ENCODE measurements at places on chromosomes 5 and 9.

GRCh38 chr9:3181049-3181953, 337.4 kb upstream of the PUM3 start:
- peak; percentile 78 for DNase-seq

DNA sequence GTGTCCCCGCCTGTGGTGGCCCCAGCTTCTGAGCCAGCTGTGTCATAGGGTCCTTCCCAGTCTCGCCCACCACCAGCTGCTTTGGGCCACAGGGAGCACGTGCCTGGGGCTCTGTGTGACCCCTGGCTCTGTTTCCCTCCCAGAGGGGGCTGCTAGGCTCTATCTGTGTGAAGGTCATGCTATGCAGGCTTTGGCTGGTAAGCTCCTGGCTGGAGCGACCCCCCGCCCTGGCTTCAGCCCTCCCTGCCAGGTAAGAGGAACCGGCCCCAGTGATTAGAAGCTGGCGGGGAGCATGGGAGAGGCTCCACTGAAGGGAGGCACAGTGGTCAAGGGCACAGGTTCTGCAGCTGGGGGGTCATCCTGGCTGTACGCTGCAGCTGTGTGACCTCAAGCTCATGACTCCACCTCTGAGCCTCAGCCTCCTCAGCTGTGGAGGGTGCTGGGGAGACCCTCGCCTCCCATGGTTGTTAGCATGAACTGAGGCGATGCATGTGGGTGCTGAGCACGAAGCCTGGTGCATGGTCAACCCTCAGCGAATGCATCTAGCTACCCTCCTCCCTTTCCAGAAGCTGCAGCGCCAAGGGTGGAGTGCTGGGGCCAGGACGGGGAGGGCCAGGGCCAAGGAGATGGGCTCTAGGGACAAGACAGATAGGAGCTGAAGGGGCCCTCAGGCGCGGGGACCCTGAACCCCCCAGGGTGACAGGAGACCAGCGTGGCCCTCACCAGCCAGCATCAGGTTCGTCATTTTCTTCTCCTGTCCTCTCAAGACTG, 163.8 kb upstream of the MVB12B start:
- no peak for DNase-seq

GRCh38 chr9:107213080-107213479, 70.0 kb upstream of the RAD23B start:
- no peak for DNase-seq

DNA sequence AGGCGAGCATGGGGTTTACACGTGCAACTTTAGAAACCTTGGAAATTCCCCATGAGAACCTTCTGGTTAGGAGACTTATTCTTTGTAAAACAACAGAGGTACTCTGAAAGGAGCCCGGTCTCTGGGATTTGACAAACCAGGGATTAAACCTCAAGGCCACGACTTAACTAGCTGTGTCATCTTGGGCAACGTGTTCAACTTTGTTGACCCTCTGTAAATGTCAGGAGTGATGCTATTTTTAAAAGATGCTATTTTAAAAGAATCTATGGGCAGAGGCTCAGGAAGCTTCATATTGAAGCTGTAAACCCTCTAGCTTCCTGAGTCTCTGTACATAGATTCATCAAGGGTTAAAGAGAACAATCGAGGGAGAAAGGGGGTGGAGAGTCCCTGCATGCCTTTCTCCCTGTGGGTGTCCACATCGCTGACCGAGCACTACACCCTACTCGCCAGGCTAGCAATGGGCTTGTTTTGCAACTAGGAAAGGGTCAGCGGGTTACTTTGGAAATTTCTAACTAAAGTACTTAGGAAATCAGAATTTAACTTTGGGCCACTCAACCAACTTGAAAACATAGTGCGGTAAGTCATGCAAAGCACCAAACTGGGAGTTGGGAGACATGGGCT, 2.1 kb downstream of the SLC36A2 start:
- DNase-seq: peak; percentile 7

GRCh38 chr9:136112541-136112940, 6.1 kb downstream of the TMEM250 start:
- no peak for DNase-seq

DNA sequence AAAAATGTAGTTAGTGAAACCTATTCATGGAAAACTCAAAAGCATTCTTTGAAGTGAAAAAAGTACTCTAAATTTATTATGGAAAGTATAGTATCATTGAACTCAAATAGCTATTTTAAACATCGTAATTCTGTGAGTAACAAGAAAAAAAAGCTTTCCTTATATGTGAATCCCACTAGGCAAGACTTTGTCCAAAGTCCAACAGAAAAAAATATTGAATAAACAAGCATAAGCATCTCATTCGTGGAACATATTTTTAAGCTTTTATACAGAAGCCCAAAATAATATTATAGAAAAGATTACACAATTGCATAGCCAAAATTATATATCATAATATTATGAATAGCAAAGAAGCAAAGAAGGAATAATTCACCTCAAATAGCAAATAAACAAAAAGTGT, 79.4 kb upstream of the IFNE start:
- DNase-seq: no peak

GRCh38 chr9:134171316-134172197, 7.2 kb upstream of the RNU6ATAC start:
- peak; percentile 72 for DNase-seq

- no peak for DNase-seq
These were observed 157.3 kb upstream of the SMARCA2 start for GRCh38 chr9:1857808-1858207.

- DNase-seq: no peak
These were observed 41.5 kb upstream of the LARP1 start for GRCh38 chr5:154713615-154714125.

GRCh38 chr9:108603141-108603540, 252.6 kb downstream of the ACTL7B start:
- no peak for DNase-seq

DNA sequence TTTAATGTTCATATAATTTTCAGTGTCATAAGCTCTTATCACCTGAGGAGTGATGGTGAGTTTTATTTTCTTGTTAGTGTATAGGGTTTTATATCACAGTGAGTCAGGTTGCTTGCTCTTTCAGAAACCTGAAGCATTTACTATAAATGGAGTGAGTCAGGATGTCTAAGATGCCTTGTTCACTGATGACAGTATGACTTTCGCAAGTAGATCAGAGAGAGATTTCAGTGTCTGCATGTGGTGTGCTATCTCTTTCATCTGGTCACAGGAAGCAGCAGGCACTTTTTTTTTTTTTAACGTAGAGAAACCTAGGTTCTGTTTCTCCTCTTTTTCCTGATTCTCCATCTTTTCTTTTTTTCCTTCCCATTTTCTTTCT, 237.1 kb downstream of the DMRTA1 start:
- DNase-seq: no peak

GRCh38 chr5:107422494-107422893, 248.2 kb downstream of the EFNA5 start:
- DNase-seq: no peak

DNA sequence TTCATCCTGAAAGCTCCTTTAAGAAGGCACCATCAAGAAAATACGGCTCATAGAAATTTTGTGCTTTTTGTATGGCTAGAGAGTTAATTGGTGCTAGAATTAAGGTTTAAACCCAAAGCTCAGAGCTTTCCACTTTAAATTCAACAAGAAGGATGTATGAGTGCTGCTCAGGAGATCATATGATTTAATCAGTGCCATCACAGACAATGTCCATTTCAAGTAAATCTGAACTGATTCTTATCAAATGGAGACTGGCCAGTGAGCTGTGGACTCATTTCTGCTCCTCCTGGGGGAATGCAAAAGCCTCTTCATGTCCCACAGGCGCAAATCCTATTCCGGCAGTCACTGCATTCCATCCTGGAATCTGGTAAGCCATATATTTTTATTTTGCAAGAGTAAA, 327.2 kb downstream of the BNC2 start:
- no peak for DNase-seq

DNA sequence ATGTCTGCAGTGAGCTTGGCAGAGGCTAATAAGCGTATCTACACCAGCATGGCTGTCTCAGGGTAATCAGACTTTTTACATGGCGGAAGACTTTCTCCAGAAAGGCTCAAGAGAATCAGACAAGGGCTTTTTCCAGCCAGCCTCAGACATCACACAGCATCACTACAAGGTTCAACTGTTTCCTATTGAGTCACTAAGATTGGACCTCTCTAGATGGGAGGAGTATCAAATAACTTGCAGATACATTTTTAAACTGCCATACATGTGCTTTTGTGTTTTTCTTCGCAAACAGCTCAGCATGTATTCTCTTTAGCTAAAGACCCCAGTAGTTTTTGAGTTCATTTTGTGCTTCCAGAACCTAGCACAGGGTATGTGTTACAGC, 22.9 kb upstream of the PIK3R1 start:
- DNase-seq: no peak

DNA sequence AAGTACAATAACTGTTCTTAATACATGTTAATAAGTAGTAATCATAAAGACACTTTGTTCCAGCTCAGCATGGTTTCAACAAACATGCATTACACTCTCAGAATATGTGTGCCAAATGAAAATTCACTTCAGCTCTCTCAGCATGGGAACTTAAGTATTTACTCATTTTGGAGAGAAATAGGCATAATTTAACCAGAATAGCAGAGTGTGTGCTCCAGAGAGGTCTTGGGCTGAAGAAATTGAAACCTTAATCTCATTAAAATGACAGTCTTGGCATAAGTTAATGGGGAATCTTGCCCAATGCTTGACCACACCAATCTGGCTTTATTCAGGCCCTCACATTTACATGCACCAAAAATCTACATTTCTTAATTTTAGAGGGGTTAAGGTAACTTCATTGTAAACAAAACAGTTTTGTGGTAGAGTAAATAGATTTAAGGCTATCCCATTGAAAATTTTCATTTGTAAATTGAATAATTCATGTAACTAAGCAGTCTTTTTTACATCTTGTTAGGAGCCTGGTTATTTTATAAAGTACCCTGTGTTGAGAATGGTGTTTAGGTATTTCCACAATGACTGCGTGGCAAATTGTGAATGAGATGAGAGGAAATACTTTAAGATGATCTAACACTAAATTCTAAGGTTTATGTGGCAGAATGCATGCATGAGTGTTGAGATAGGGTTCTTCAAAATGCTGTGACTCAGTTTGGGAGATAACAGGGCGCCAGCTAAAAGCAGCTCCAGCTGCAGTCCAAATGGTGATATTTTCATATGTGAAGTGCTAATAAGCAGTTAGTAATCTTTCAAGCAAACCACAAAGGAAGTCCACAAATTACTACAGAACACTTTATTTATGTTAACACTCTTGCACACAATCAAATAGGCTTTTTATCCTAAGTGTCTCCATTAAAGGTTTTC, 11.3 kb upstream of the LOX start:
- DNase-seq: no peak

DNA sequence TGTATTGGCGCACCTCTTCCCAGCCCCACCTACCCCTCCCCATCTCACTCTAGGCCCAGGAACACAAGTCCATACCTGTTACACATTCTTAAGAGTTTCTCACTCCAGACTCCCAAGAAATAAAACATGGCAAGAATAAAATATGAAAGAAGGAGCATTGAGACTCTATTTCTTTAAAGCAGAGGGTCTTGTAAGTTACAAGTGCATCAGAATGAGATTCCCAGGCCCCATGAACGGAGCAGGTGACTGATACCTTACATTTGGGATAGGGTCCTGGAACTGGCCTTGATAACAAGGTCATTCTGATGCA, 5.7 kb downstream of the EGR1 start:
- no peak for DNase-seq

DNA sequence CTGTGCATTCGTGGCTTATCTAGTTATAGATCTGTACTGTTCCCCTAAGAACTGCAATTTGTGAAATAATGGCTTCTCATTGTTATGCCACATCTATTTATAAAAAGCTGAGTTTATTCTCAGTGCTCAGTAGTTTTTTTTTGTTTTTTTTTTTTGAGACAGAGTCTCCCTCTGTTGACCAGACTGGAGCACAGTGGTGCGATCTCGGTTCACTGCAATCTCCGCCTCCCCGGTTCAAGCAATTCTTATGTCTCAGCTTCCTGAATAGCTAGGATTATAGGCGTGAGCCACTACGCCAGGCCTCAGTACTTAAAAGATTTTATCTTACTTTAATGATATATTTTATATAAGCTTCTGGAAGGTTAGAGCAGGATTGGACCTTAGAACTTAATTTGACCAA, 19.0 kb downstream of the SEC61B start:
- DNase-seq: no peak

GRCh38 chr9:114811301-114811700, 5.5 kb upstream of the TNFSF15 start:
- DNase-seq: peak; percentile 80

DNA sequence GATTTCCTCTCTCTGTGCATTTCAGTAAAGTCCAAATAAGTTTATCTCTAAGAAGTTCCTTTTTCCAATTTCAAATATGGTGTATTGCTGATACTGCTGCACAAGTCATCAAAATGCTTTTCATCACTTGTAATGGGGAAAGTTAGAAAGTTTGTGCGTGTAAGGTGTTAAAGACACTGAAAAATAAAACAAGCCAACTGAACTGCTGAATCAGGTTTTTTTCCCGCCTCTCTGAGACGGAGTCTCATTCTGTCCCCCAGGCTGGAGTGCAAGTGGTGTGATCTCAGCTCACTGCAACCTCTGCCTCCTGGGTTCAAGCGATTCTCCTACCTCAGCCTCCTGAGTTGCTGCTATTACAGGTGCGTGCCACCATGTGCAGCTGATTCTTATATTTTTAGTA, 400.9 kb downstream of the LRRC70 start:
- DNase-seq: no peak

DNA sequence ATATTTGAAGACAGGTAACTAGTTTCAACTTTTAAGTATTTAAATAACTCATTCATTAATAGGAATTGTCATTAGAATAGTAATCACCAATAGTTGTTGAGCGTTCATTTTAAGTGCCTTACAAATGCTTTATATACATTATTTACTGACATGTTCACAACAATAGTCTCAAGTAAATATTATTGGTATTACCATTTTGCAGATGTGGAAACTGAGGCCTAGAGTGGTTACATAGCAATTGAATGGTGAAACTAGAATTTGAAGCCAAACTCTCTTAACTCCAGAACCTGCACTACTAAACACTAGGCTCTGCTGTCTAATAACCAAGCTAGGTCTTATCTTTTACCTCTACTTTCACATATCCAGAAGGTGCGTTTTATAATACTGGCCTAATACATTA, 4.8 kb upstream of the HSPA9 start:
- no peak for DNase-seq

DNA sequence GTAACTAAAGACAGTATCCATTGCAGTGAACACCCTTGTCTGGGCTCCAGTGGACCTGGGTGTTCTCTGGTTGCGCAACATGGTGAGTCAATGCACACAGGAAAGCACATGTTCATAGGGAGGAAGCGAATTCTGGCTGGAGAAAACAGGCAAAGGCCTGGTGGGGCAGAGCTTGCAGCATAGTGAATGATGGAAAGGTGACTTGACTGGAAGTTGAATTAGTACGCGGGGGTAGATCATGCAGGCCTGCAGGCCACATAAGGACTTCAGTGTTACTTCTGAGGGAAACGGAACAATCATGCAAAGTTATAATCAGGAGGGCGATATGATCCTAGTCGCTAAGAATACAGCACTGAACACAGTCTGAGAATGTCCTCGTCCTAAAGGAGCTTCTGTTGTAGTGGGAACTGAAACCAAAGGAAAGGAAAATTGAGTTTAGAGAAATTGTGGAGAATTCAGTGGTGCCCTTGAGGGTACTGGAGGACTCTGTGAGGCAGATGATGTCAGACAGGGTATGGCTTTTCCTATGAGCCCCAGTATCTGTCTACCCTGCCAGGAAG, 71.9 kb upstream of the RANBP3L start:
- DNase-seq: peak; percentile 91
